ENCODE measurements at places on chromosomes 12 and 14.
A peak's percentile ranks its signal among the peaks of the same experiment; 100 is the strongest.

GRCh38 chr12:39886106-39886505 lies 219.8 kb downstream of the SLC2A13 start:
- H3K4me1 ChIP-seq = no peaks in the 10 kb centered on the region
- no peak overlapping the region for H3K27ac ChIP-seq
- H3K4me3 ChIP-seq = no peak overlapping the region
- DNase-seq = no peak

DNA sequence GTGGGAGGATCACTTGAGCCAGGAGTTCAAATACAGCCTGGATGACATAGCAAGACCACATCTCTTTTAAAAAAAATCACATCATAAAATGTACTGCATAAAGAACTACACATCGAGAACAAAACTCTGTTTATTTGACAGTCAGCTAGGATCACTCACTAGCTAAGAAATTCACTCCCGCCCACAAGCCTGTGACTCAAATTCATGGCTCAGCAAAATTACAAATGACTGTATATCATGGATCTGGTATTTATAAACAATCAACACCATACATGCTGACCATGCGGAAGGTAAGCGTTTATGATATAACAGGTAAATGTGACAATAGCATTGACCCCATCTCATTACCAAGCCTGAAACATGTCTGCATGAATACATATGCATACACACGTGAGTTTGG lies 206.5 kb downstream of the EFCAB11 start:
- no peaks in the 10 kb centered on the region for H3K36me3 ChIP-seq
- H3K27me3 ChIP-seq = no peaks in the 10 kb centered on the region
- DNase-seq = no peak
- peaks cover 15% of the 10 kb centered on the region for H3K4me1 ChIP-seq

DNA sequence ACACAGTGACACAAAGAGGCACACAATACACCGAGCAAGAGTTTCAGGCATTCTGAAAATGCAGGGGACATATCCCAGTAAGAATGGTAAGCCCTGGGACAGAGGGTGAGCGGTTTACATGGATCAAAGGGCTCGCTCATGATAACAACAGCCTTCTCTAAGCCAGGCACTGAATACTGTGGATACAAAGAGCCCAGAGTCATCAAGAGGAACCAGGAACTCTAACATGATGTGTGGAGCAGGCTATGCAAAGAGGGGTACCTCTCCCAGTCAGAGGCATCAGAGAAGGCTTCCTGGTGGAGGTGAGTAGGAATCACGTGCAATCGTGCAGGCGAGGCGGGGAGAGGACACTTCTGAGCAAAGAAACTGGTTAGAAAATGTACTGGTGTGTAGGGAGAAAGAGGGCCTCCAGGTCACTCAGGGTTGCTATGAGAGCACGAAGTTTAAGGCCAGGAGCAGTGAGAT lies 76.9 kb upstream of the EEA1 start:
- no peak overlapping the region for H3K4me3 ChIP-seq
- no peak overlapping the region for H3K27ac ChIP-seq
- no peak for DNase-seq
- H3K27me3 ChIP-seq = no peaks in the 10 kb centered on the region

DNA sequence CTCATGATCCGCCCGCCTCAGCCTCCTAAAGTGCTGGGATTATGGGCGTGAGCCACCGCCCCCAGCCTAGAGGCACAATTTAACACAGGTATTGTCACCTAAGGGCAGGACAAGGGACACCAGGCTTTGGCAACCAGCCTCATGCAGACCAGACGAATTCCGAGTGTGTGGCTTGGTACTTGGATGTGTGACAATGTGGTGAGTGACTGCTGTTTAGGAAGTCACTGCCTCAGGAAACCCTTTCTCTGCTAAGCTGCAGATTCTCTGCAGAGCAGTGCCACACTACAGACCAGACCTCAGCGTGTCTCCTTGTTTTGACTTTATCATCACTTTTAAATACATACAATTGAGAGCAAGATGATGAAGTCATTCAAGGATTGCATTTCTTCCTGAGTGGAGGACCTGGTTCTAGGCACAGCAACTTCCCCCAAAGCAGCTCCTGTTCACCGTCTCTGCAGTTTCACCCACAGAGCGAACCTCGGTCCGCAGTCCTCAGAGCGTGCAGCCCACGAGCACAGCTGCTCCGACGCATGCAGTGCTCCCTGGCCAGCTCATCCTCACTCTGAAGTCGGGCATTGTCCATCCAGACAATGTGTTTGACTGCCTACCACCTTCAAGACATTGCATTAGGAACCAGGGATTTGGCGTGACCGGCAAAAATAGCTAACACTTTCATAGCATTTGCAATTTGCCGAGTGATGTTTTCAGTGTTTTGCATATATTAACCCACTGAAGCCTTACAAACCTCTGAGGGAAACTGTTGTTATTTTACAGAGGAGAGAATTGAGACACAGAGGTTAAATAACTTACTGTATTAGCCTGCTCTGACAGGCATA lies 235.2 kb downstream of the CHST11 start:
- no peaks in the 10 kb centered on the region for H3K27me3 ChIP-seq
- H3K27ac ChIP-seq = no peak overlapping the region
- peaks cover 5% of the 10 kb centered on the region for H3K36me3 ChIP-seq
- no peak for DNase-seq
- no peak overlapping the region for H3K4me3 ChIP-seq

DNA sequence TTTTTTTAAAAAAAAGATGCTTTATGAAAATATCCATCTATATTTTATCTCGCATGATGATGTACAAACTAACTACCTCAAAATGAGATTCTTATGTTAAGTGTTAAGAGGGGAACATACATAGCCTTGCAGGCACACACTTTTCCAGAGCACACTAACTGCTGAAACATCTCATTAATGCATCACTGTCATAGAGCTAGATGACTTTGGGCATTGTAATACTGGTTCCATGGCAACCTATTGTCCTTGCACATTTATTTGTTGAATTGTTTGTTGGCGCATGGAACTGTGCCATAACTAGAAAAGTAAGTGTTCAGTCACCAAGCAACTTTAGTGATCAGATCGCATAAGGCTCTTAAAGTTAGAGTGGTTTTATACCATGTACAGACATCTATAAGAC lies 348.3 kb downstream of the GALC start:
- no peaks in the 10 kb centered on the region for H3K36me3 ChIP-seq
- H3K4me3 ChIP-seq = no peak overlapping the region
- no peak for DNase-seq
- no peak overlapping the region for H3K27ac ChIP-seq
- H3K27me3 ChIP-seq = no peaks in the 10 kb centered on the region

- H3K36me3 ChIP-seq = peaks cover 40% of the 10 kb centered on the region
- H3K4me3 ChIP-seq = no peak overlapping the region
- peaks cover 44% of the 10 kb centered on the region for H3K4me1 ChIP-seq
- no peak overlapping the region for H3K27ac ChIP-seq
- H3K27me3 ChIP-seq = no peaks in the 10 kb centered on the region
- DNase-seq = no peak
Measured at GRCh38 chr14:64737391-64738280, 33.4 kb downstream of the PLEKHG3 start.

GRCh38 chr14:50362764-50363713 lies 33.6 kb downstream of the CDKL1 start:
- H3K27me3 ChIP-seq = no peaks in the 10 kb centered on the region
- DNase-seq = peak; percentile 23
- H3K4me3 ChIP-seq = peak overlapping the region; percentile 64
- peak overlapping the region; percentile 73 for H3K27ac ChIP-seq
- H3K4me1 ChIP-seq = peaks cover 17% of the 10 kb centered on the region

GRCh38 chr12:116201908-116202307 lies 75.6 kb downstream of the MED13L start:
- no peak overlapping the region for H3K4me3 ChIP-seq
- no peaks in the 10 kb centered on the region for H3K36me3 ChIP-seq
- no peak overlapping the region for H3K27ac ChIP-seq
- no peaks in the 10 kb centered on the region for H3K27me3 ChIP-seq
- H3K4me1 ChIP-seq = peaks cover 33% of the 10 kb centered on the region

- H3K27ac ChIP-seq = no peak overlapping the region
- no peaks in the 10 kb centered on the region for H3K27me3 ChIP-seq
- DNase-seq = no peak
Measured at GRCh38 chr12:7096979-7097378, 4.7 kb upstream of the C1R start.

DNA sequence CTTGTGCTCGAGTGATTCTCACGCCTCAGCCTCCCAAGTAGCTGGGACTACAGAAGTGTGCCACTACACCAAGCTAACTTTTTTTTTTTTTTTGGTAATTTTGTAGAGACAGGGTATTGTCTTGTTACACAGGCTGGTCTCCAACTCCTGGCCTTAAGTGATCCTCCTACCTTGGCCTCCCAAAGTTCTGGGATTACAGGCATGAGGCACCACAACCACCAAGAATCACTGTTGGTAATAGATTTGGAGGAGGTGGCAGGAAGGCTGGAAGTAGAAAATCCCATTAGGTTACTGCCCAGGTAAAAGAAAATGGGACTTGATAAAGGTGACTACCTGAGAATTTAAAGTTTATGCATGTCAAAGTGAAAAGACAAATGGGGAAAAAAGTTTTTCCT lies 1.4 kb upstream of the CDCA4 start:
- peak overlapping the region; percentile 61 for H3K27ac ChIP-seq
- no peaks in the 10 kb centered on the region for H3K27me3 ChIP-seq
- no peak for DNase-seq
- peaks cover 67% of the 10 kb centered on the region for H3K4me1 ChIP-seq

- no peak overlapping the region for H3K4me3 ChIP-seq
- H3K36me3 ChIP-seq = no peaks in the 10 kb centered on the region
- DNase-seq = no peak
- peaks cover 2% of the 10 kb centered on the region for H3K27me3 ChIP-seq
Measured at GRCh38 chr12:2580821-2581220, 213.9 kb upstream of the FKBP4 start.

GRCh38 chr12:11885261-11886038 lies 185.3 kb upstream of the BCL2L14 start:
- DNase-seq = no peak
- H3K36me3 ChIP-seq = peaks cover 11% of the 10 kb centered on the region
- H3K4me3 ChIP-seq = no peak overlapping the region

- no peak for DNase-seq
- no peak overlapping the region for H3K27ac ChIP-seq
- no peaks in the 10 kb centered on the region for H3K27me3 ChIP-seq
- no peak overlapping the region for H3K4me3 ChIP-seq
- no peaks in the 10 kb centered on the region for H3K36me3 ChIP-seq
Measured at GRCh38 chr14:29671034-29671433, 256.6 kb downstream of the PRKD1 start.

GRCh38 chr14:53744857-53745256 lies 211.8 kb downstream of the BMP4 start:
- H3K4me3 ChIP-seq = no peak overlapping the region
- H3K4me1 ChIP-seq = no peaks in the 10 kb centered on the region
- no peaks in the 10 kb centered on the region for H3K27me3 ChIP-seq

DNA sequence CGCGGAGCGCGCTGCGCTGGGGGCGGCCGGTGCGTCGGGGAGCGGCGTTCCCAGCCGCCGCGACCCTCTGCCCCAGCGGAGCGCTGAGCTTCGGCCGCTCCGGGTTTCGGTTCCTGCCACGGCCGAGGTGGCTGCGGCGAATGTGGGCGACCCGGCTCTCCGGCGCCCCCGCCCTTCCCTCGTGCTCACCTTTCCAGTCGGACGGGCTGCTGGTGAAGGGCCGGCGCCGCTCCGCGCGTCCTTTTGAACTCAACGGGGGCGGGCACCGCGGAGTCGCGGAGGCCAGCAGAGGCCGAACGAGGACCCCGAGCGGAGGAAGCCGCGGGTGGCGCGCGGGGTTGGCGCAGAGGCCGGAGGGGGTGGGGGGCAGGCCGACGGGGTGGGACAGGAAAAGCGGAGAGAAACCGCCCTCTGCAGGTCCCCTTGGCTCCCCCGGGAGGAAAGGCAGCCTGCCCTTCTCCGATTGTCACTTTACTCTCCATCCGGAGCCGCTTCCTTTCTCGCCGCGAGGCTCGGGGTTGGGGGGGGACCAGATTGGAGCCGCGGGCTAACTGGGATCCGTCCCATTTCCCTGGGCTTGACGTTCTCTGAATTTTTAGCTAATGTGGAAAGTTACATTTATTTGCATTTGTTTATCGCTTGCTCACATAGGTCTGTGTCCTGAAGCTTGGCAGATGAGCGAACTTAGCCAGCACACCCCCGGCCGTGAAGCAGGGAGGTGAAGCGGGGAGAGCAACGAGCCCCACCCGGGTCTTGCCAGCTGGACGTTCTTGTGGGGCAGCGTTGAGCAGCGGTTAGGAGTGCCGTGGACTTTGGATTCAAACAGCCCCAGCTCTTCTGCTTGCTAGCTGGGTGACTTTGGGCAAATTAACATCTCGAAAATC lies at the start of gene SMAGP:
TSS of gene SMAGP (minus strand) at position 349 of the 884 bp plus-strand sequence. CDS start 1,137 bp downstream, outside the sequence.
- peak within 1 kb of the TSS; percentile 3 for H3K4me3 ChIP-seq
- DNase-seq = peak; percentile 36
- H3K27ac ChIP-seq = peak within 1 kb of the TSS; percentile 2

DNA sequence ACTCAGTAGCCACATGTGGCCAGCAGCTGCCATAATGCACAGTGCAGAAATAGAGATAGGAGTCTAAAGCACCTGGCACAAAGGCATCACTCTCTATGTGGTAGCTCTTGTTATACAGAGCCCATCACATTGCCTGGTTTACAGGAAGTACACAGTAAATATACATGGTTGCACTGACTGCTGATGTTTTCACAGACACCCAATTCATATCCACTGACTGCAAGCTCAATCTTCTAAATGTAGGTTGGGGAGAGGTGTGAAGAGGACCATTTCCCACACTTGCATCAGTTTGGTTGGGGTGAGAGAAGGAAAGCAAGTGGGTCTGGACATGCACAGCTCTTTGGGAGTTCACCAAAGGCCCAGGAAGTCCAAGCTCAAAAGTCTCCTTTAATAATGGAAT lies 172.8 kb downstream of the DPF3 start:
- H3K27me3 ChIP-seq = no peaks in the 10 kb centered on the region
- H3K36me3 ChIP-seq = no peaks in the 10 kb centered on the region
- no peak overlapping the region for H3K27ac ChIP-seq
- no peaks in the 10 kb centered on the region for H3K4me1 ChIP-seq
- H3K4me3 ChIP-seq = no peak overlapping the region

GRCh38 chr12:116990329-116990728 lies 79.6 kb downstream of the FBXW8 start:
- no peaks in the 10 kb centered on the region for H3K4me1 ChIP-seq
- H3K4me3 ChIP-seq = no peak overlapping the region
- H3K27me3 ChIP-seq = no peaks in the 10 kb centered on the region
- H3K36me3 ChIP-seq = no peaks in the 10 kb centered on the region
- no peak overlapping the region for H3K27ac ChIP-seq

GRCh38 chr12:15044471-15044870 lies 71.6 kb downstream of the PDE6H start:
- H3K36me3 ChIP-seq = no peaks in the 10 kb centered on the region
- no peak for DNase-seq
- H3K4me1 ChIP-seq = no peaks in the 10 kb centered on the region
- H3K27ac ChIP-seq = no peak overlapping the region

- peaks cover 5% of the 10 kb centered on the region for H3K4me1 ChIP-seq
- H3K27me3 ChIP-seq = peaks cover 11% of the 10 kb centered on the region
- H3K27ac ChIP-seq = no peak overlapping the region
Measured at GRCh38 chr12:119592232-119592631, 1.3 kb upstream of the TMEM233 start.

DNA sequence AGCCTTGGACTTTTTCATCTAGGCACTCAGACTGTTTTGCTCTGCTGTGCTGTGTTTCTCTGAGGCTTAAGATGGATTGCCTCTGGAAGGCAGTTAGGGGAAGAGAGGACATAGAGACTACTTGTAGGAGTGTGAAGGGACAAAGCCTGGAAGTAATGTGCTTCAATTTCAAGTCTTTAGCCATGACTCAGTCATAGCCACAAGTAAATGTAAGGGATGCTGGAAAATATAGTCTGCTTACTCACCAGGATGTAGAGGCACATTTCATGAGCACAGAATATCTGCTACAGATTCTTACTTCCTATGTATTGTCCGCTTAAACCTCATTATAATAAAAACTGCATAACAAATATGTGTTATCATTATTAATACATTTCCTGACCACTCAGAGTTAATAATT lies 794.3 kb upstream of the NOVA1 start:
- H3K27ac ChIP-seq = no peak overlapping the region
- H3K36me3 ChIP-seq = no peaks in the 10 kb centered on the region
- H3K4me3 ChIP-seq = no peak overlapping the region
- no peaks in the 10 kb centered on the region for H3K27me3 ChIP-seq
- DNase-seq = no peak
